ENCODE measurements at places on chromosomes 16 and 17.

- DNase-seq: no peak
Measured at GRCh38 chr17:62901544-62901943, 64.5 kb upstream of the TANC2 start.

DNA sequence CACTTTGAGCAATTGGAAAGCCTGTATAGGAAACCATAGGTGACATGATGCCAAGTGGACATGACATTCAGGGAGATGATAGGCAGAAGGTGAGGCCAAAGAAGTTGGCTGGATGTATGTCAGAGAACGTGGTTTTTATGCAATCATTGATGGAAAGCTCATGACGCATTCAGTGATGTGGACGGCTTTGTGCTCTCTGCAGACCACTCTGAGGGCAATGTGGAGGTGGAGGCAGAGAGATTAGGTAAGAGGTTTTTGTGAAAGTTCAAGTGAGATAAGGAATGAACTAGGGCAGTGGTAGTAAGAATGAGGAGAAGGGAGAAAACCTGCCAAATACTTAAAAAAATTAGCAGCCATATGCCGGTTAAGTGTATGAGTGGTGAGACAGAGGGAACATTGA, 99.0 kb downstream of the PRKCA start:
- no peak for DNase-seq

- DNase-seq: no peak
Measured at GRCh38 chr17:30433514-30433913, 43.7 kb upstream of the GOSR1 start.

- DNase-seq: no peak
Measured at GRCh38 chr17:7575481-7575883, 4.0 kb upstream of the CD68 start.

DNA sequence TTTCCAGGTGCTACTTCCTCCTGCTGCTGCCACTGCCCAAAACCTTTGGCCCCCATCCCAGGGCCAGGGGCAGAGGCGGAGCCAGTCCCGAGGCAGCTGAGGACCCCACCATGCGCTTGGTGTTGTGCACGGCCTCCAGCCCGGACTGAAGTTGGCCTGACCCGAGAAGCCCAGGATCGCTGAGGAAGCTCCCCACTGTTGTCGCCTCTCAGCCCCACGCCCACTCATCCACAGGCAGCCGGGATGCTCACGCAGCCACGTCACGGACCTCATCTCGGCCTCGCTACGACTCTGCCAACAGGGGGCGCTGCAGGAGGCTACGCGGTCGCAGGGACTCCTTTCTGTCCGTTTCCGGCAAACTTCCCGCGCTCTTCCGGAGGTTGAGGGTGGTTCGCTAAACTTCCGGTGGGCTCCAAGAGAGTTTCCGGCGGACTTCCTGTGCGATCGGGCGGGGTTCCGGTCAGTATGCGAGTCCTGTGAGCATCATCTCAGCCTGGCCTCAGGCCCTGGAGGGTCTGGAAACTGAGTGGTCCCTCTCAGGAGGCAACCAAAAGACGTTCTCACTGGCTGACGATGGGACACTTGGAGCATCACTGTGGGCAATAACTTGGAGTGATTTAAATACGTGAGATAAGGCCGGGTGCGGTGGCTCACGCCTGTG, 12.4 kb downstream of the ZG16B start:
- no peak for DNase-seq

- no peak for DNase-seq
Measured at GRCh38 chr17:68460715-68461114, 3.4 kb upstream of the WIPI1 start.

DNA sequence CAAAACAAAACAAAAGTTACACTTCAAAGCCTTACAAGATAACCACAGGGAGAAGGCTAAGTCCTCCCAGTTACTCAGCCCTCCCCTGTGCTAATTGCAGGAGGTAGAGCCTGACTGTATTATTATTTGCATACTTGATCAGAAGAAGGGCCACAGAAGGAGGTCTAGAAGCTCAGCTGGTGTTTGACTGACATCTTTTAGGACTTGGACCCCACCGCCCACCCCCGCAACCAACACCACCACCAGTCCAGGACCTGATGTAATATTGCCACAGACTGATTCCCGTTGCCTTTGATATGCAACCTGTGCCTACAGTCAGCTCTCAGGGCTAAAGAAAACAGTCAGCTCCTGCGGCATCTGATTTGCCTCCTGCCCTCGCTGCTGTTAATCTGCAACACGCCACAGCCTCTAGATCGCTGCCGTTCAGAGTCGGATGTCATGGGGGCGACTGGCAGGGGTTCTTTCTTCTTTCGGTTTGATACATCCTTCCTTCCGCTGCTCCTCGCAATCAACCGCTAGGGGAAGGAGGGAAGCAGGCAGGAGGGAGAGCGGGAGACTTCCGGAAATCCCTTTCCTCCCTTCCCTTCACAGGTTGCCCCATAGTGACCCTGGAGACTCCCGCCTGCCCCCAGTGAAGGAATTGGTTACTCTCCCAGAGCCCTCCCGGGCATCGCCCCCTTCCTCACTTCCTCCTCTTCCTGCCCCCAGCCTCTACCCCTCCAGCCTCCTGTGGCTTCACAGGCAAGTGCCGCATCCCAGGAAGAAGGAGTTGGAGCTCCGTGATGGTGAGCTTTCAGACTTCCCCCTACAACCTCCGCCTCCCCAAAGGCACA, 90.5 kb upstream of the SOX9 start:
- peak; percentile 64 for DNase-seq

GRCh38 chr16:21590287-21590686, 9.1 kb upstream of the METTL9 start:
- DNase-seq: no peak

DNA sequence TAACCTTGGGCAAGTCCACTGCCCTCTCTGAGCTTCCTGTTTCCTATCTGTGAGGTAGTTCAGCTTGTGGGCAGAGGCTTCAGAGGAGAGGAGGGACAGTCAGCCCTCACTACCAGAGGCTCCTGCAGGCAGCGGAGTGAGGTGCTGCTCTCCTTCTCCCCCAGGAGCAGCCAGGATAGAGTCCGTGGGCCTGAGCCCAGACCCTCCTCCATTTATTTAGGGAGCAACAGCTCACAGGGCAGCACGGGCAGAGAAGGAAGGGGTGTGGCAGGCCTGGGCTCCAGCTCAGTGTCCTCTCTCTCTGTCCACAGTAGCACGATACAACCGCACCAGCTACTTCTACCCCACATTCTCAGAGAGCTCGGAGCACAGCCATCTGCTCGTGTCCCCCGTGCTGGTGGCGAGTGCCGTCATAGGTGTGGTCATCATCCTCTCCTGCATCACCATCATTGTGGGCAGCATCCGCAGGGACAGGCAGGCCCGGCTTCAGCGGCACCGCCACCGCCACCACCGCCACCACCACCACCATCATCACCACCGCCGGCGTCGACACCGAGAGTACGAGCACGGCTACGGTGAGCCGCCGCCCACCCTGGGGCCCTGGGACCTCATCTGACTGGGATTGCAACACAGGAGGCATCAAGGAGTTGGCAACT, 42.3 kb downstream of the BEAN1 start:
- DNase-seq: no peak

DNA sequence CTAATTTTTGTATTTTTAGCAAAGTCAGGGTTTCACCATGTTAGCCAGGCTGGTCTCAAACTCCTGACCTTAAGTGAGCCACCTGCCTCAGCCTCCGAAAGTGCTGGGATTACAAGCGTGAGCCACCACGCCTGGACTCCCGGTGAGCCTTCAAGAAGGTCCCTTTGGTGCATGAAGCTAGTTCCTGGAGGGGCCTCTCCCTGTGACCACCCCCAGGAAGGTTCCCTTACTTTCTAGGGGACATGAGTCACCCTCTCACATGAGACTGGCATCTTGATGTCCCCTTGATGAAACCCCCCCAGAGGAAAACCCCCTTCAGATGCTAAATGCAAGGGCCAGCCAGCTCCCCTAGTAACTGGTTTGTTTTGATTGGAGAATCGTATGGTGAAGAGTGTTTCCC, 12.8 kb downstream of the CARHSP1 start:
- no peak for DNase-seq

GRCh38 chr17:46202424-46202823, 9.2 kb upstream of the KANSL1 start:
- no peak for DNase-seq

DNA sequence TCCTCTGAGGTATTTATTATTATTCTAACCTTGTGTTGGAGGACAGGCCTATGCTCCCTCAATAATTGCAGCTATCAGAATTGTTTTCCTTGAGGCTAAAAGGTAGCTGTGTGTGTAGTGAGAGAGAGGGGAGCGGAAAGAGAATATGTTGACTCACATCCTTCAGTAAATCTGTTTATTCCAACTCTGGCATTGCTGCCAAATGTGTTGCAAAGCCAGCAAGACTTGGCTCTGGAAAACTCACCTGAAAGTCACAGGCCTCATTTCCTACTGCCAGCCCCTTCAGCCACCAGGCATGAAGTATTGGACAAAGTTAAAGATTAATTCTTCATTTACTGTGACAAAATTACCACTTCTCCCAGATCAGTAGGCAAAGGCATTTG, 9.6 kb downstream of the CA10 start:
- DNase-seq: no peak

- DNase-seq: no peak
Measured at GRCh38 chr17:41667280-41668041, 21.2 kb upstream of the EIF1 start.
